ENCODE measurements at places on chromosomes 6 and 20. TPM values are rescaled to one million over a fixed set of nuclear protein-coding genes. Genes with fewer than 3 reads are reported as not detected.

DNA sequence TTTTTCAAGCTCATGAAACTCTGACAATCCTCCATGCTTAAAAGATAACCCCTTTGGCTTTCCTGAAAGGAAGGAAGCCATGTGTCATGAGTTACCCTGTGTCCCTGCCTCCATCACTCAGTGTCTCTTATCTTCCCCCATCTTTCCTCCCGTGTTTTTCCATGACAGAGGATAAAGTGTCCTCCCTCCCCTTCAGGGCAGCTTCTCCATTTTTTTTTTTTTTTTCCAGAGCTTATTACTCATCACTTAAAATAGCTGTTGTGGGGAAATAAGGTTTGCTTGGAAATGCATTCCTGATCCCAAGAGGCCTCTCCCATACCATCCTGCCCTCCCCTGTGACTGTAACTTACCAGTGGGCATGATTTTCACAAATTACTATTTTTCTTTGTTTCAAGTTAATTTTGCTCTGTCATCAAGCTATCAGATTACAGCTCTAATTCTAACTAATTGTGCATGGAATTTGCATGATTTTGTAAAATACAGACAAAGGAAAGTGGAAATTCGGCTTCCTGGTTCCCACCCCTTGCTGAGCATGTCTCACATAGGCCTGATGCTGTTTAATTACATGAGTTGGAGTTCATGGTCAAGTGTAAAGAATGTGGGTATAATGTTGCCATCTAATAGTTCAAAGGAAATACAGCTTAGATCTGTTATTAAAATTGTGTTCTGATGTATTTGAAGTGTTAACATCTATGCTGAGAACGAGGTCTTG is 614.5 kb upstream of the FLRT3 start:
- no peak for DNase-seq

DNA sequence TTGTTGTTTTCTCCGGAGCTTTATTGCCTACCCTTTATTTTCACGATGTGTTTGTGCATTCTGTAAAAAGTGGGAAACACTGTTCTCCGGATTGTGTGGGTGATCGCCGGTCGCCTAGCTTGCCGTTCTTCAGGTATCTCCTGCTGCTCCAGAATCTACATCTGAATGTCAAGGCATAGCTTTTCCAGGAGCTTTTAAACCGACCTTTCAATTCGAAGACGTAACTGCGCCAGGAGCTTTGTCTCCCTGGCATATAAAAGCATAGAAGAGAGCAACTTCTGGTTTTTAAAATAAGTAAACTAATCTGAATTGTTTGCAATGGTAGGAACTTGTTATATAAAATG is 96.0 kb downstream of the HFE start:
- DNase-seq, result no peak

- no peak for DNase-seq
Observed at GRCh38 chr20:44571362-44571988, 10.9 kb upstream of the PKIG start.

DNA sequence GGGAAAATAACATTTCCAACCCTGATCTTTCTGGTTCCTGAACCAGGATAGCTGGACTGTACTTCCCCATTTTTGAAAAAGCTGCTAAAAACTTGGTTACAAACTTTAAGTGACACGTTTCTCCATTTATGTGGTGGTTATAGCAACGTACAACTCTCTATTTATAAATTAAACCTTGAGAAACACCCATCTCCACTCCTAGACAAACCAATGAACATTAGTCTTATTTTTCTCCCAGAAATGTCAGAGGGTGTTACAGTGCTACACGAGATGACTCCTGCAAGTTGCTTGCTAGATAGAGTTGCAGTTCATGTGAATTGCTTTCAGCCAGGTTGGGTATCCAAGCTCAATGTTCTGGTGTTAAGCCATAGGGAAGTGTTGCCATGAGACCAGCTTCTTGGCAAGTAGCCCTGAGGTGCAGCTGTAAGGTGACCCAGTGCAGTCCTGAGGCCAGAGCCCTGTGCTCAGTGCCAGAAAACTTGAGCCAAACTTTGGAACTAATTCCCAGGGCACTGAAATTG is 51.3 kb upstream of the REV3L start:
- peak; percentile 69 for DNase-seq

Gene KCNQ5
- total RNA-seq, result 4.1 TPM

Data from prostate gland (tissue), 2 donors.